ENCODE measurements at places on chromosomes 5 and 9.

- no peak for DNase-seq
Observed at GRCh38 chr9:80070071-80070742, 498.4 kb downstream of the TLE4 start.

DNA sequence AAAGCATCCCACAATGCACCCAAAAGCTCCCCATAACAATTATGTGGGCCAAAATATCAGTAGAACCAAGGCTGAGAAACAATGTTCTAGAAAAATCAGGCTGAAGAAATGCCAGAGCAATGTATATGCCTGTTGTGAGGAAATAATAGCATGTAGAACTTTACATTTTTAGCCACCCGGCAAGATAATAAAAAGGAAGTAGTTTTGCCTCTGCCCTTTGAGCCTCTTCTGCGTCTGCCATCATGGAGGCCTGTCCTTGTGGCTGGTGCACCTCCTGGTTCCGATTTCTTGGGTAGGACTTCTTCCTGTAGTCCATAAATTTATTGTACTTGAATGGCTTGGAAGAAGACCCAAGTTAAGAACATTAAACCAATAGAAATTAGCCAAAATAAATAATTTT lies 38.9 kb upstream of the TNFAIP8 start:
- no peak for DNase-seq

DNA sequence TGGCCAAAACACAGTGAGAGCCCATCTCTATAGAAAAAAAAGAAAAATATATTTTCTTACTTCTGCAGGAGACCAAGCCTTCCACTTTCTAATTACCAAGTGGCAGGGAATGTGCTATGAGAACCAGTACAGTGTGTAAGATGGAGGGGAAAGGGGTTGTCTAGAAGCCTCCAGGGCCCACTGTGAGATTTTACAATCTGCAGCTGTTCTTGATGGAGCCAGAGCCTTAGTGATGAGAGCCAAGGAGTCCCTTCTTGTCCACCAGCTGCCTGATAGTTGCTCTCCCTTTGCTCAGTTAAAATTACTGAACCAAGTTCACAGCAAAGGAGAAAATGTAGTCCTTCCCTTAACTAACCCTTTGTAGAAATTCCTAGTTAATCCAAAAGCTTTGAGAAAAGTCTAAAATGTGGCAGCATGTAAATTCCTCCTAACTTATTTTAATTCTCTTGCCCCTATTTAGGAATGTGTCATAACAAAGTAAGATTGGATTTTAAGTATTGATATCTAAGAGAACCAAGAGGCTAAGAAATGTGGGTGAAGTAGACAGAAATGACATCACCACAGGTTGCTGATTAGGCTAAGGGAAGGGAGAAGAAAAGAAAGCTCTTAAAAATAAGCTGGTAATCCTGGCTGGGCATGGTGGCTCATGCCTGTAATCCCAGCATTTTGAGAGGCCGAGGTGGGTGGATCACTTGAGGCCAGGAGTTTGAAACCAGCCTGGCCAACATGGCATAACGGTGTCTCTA lies 19.3 kb downstream of the SRP19 start:
- DNase-seq = no peak

DNA sequence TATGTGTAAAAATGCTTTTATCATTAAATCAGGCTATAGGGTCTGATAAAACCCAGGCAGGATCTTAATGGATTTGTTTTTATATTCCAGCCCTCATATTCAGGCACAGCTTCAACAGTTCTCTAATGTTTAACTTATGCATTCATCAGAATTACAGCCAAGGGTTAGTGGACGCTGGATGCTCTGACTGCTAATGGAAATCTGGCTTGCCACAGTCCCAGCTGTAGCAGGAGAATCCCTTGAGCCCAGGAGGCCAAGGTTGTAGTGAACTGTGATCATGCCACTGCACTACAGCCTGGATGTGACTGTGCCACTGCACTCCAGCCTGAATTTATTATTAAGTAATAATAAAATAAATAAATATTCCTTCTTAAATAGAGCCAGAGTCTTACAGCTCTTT lies 98.0 kb downstream of the SLC25A46 start:
- DNase-seq = no peak

DNA sequence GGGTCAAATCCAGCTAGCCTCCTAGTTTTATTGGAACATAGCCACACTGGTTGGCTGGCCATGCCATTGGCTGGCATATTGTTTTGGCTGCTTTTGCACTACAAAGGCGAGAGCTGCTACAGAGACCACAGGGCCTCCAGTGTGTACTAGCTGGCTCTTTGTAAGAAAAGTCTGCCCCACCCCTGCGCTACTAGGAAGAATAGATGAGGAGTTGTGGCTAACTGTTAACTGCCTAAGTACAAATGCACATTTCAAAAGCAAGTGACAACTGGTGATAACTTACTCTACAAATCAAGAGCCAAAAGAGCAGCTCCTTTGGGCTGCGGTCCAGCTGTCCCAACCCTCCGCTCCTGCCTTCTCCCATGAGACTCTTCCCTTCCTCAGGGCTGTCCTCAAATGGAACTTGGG lies 63.9 kb downstream of the SERINC5 start:
- DNase-seq = peak; percentile 59

- DNase-seq = no peak
Observed at GRCh38 chr5:10702911-10703491, 58.0 kb downstream of the DAP start.
